ENCODE measurements at places on chromosomes 11 and 22.

- no peak for DNase-seq
Measured at GRCh38 chr22:38953577-38954413, 3.6 kb upstream of the APOBEC3A start.

DNA sequence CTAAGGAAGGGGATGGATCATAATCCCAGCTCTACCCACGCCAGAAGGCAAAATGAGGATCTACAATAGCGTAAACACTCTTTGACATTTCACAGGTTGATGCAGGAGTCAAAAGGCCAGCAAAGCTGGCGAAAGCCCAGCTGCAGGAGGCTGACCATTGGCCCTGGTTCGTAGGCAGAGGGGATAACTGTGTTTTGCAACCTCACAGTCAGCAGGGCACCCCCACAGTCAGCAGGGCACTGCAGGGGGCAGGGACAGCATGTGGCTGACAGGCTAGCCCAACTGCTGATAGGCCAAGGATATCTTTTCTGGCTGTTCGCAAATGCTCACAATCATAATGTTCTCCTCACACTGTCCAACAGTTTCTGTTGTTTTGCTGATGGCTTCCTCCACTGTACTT is 372.7 kb downstream of the BUD13 start:
- DNase-seq = no peak

- no peak for DNase-seq
Measured at GRCh38 chr22:40673017-40673416, 6.3 kb upstream of the MCHR1 start.

- no peak for DNase-seq
Measured at GRCh38 chr11:8269636-8270035, 6.0 kb upstream of the LMO1 start.

- DNase-seq = no peak
Measured at GRCh38 chr11:119370486-119371046, 10.9 kb downstream of the USP2 start.

Measured in HTR-8/SVneo (cell line).